ENCODE measurements at places on chromosomes 2 and 18. TPM values are rescaled to one million over a fixed set of nuclear protein-coding genes. Genes with fewer than 3 reads are reported as not detected.

DNA sequence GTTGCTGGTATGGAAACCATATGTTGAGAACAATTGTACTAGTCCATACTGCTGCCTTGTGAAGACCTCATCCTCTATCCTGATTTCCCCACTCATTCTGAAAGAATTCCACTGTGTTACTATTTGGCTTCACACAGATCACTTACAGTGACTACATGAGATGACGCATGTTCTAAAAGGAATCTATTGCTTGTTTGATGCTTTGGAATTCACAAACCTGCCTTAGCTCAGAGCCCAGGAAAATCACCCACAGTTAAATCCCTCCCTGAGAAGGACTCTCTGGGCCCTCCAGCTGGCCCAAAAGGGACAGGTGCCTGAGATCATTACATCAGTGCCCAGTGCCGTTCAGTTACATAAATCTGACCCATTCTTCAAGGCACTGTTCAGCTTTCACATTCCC, 45.3 kb downstream of the KLHL29 start:
- no peak for DNase-seq

DNA sequence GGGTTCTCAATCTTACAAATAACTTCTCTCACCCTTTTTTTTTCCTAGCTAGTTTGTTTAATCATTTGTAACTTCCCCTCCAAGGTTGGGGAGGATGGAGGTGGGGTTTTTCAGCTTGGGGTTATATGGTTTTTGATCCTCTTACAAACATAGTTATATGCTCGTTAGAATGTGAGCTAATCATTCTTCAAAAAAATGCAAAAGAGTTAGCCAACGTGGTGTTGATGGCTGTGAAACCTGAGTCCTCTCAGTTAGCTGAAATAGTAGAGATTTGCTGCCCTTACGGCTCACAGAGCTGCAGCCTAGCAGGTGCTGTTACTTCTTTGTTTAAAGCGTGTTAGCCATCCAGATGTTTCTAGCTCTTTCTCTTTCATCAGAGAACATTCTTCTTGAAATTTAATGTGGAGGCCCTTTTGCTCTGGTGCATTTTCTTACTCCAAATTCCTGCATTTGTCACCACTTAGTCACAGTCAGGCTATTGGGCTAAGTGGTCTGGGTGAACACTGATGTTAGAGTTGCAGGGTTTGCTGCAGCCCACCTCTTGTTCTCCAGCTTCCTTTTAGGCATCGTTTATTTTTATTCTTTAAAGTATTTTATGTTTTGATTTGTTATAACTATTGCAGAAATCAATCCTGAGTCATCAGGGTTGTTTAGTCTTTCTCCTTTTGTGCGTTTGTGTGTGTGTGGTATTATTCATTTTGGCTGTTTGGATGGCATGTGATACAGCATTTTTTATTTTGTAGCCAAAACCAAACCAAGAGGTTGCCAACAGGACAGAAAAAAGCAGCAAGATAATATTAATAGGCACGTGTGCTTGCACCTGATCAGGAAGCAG, 41.1 kb downstream of the LIMS1 start:
- no peak for DNase-seq

GRCh38 chr2:148483665-148484064, 160.9 kb upstream of the EPC2 start:
- DNase-seq: no peak

GRCh38 chr2:28085201-28085600, 194.7 kb downstream of the BABAM2 start:
- DNase-seq: no peak

- no peak for DNase-seq
Observed at GRCh38 chr2:24456599-24457556, 34.2 kb upstream of the NCOA1 start.

DNA sequence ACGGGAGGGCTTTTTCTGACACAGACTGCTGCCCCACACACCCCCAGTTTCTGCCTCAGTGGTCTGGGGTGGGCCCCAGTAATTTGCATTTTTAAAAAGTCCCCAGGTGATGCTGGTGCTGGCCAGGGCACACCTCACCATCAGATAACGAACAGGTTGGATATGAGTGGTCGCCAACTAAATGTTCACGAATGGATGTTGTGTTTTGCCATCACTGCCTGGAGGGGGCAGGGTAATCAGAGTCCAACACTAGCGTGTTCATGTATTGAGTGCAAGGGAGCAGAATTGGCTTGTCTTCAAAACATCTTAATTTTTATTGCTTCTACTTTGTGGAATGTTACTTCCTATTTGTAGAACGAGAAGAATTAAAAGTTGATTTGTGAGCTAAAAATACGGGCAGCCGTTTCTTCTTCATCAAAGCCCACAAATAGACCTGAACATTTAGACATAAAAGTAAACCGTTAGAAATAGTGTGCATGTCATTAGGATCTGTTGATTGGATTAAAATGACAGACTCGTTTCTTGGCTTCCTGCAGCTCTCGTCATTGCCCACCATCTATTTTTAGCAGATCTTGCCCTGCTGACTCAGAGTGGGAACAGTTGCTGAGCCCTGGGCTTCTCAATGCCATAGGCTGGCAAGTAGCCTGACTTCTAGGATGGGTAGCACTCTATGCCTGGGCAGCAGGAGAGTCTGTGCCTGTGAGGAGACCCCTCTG, 45.2 kb downstream of the NCK2 start:
- DNase-seq: peak; percentile 66

GRCh38 chr2:40642237-40642636, 190.3 kb upstream of the SLC8A1 start:
- no peak for DNase-seq

- no peak for DNase-seq
Observed at GRCh38 chr2:216107760-216108159, 1.4 kb upstream of the XRCC5 start.

DNA sequence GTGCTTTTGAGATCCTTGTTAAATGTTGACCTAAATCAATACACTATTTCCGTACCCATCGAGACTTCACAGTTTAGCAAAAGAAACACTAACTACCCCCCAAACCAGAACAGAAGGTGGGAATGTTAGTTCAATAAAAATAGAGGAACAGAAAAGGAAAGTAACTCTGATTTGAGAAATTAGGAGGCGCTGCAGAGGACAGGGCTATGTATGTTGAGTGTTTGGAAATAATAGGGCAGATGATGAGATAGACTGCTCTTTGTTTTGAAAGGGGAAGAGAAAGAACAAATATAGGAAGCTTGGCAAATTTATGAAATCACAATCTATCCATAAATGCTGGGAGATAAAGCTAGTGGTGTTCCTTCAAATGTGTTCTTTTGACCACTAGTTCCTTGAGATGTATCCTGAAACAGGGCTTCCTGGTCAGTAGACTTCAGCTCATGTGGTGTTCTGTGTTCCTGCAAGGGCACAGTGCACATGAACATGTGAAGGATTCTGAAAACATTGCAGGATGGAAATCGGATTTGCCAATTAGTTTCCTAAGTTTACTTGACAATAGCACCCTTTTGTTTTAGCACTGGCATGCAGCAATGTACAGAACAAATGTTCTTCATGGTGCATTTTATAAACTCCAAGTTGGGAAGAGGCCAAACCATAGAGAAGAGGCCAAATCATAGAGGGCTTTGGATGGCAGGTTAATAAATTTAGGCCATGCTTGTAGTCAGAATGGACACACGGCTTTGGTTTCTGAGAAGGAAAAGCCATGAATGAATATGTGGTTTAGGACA, 39.8 kb downstream of the RHBDD1 start:
- DNase-seq: no peak

DNA sequence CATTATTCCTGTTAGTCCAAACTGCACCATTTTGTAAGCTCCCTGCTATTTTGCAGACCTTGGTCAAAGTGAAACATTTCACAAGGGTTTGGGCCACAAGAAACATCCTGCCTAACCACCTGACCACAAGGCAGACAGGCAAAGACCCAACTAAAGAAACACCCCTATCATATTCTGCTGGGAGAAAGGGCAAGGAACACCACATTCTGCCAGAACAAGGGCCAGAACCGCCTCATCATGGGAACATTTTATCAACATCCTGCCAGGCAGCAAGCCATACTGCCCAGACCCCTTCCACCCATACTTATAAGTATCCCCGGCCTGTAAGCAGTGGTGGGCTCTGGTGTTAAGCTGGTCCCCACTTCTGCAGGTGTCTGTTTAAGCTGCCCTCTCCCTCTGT, 12.0 kb upstream of the RAB31 start:
- no peak for DNase-seq

GRCh38 chr18:47619771-47620448, 310.5 kb downstream of the SMAD2 start:
- no peak for DNase-seq

DNA sequence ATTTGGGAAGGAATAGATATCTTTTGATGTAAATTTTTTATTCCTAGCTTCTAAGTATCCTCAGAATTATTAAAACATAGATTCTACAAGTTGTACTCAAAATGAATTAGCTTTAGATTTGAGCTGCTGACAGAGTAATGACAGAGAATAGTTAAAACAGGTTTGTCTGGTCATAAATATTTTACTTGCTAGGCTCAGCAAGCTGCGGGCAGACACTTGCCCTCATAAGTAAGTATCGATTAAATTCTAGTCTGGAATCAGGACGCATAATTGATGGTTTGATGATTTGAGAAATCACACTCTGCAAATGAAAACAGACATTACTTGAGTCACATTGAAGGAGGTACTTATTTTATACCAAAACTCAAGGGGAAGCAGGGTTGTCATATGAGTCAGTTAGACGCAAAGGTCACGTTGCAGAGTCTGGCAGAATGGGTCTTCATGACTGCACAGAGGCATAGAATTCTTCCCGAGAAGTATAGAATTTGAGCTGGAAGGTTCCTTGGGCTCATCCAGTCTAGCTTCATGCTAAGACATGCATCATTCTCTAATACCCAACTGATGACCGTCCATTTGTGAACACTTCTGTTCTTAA, 27.5 kb downstream of the ARL4C start:
- DNase-seq: no peak

DNA sequence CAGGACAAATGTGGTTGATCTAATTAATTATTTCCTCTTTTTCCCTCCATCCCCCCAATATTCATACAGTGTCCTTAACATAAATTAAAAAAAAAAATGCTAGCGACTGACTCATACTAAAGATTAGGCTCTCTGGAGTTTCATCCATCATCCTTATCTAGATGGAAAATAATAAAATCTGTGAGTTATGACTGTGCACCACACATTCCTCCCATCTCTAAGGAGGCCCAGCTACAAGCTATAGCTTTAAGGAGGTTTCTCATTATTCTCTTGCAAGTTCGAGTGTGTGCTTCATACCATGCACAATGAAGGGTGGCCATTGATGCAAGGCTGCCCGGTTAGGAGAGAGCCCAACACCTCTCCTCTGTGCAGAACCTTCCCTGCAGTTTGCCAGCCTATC, 77.3 kb downstream of the XDH start:
- DNase-seq: no peak

GRCh38 chr2:88690591-88691338, 708 bp upstream of the RPIA start:
- no peak for DNase-seq

DNA sequence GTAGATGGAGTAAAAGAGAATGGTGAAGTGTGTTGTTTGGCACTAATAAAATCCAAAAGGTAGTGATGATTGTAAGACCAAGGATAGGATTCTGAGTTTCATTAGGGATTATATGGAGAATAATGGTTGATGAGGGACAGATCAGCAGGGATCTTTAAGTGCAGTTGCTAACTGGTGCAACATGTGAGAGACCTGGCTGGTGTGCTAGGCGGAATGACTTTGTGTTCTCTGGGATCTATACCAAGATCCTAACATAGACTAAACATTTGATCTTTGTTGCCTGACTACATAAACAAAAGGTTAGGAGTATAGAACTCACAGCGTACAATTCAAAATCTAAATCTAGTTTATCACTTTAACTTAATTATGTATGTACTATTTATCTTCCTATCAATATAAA, 135.4 kb downstream of the PTRHD1 start:
- DNase-seq: no peak

DNA sequence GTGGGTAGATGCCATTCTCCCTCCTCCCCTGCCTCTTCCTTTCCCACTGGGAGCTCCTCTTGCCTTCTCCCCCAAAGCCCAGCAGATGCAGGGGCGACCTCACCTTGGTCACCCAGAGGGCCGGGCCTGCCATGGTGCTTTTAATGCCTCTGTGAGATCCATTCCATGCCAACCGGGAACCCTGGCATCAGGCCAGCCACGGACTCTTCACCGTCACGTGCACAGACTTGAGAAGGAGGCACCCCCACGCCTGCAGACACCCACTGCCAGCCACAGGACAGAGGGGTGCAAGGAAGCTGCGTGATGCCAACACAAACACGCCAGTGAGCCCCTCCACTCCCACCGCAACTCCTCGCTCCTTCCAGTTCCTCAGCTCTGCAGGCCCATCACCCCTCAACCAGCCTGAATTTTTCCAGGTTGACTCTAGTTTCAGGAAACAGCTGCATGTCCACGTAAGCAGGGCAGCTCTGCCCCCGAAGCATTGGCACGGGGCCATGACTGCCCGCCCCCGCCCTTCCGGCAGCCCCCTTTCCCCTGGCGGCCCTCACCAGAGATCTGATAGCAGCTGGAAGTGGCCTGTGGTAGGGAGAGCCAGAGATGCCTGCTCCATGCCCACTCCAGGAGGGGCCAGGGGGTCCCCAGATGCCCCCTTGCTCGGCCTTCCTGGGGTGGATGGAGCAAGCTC, 50.8 kb downstream of the DNMT3A start:
- DNase-seq: no peak

DNA sequence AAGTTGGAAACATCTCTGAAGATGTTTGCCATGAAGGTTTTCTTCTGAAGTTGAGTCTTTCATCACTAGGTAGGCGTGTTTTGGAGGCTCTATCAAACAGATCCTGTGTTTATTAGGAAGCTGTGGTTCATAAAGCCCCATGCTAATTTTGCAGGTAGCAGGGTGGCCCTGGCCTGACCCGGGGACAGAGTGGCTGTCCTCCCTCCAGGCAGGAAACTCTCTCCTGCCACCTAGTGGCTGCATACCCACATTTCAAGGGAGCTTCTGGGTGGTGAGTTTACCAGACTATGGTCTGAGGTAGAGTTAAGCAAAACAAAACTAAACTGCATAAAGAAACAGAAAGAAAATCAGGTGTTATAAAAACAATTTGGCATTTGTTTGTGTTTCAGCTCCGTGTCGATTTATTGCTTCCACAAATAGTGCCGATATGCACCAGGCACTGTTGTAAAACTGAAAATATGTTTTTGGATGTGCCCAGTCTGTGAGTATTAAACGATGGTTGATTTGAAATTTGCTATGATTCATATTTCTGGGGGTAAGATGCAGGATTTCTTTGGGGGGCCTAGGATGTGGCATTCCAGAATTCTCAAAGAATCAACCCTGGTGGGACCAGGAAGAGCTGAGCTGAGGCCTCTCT, 26.0 kb upstream of the IL37 start:
- peak; percentile 61 for DNase-seq

GRCh38 chr2:176852667-176853066, 359.9 kb upstream of the HNRNPA3 start:
- DNase-seq: peak; percentile 26

GRCh38 chr2:122338000-122338399, 582.5 kb downstream of the TSN start:
- no peak for DNase-seq

The SCG2 gene
- total RNA-seq: 0.07 TPM

The TUBA4B gene
- not detected for total RNA-seq

The ACMSD gene
- not detected for total RNA-seq

The SLC40A1 gene
- total RNA-seq: 1.8 TPM

The PPP1R1C gene
- not detected for total RNA-seq

The MSTN gene
- not detected for total RNA-seq

The RASGRP3 gene
- 2.5 TPM for total RNA-seq

The KIF1A gene
- 0.97 TPM for total RNA-seq

The LYG1 gene
- total RNA-seq: 2.0 TPM

All from activated T-helper 2 cell treated with anti-CD3 and anti-CD28 coated beads, Interferon-gamma antibody, Interleukin-2, Interleukin-4, amounts not matched to agents 10 μg/mL and 5 μg/mL and 100 μg/mL, durations not matched to agents 14 hours and 24 hours and 36 hours (primary cell).